Activated CD4-positive, alpha-beta T cell treated with anti-CD3 and anti-CD28 coated beads for 1 hour (primary cell): ENCODE measurements at places on chromosomes 4 and X.

DNA sequence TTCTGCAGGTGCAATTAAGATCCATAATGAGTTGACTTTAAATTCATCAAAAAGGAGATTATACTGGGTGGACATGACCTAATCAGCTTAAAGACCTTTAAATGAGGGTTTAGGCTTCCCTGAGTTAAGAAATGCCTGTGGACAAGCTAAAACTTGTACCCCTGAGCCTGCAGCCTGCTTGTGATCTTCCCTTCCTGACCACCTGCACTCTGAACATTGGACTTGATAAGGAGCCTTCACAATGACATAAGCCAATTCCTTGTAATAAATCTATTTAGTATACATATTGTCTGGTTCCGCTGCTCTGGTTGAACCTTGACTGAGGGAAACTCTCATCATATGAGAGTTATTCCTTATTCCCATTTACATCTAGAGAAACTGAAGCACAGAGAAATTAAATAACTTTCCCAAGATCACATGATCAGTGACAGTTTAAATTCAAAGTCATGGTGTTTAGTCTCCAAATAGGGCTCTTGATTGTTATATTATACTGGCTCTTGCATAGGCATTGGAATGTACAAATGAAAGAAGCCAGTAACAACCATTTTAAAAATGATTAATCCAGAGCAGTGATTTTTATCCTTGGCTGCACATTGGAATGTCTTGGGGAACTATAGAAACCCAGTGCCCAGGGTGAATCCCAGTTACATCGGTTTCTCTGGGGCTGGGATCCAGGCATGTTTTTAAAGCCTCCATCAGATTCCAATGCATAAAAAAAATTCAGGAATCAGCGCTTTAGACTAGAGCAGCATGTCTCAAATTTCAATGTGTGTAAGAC, 136.1 kb downstream of the MSL3 start:
- no peak for DNase-seq

DNA sequence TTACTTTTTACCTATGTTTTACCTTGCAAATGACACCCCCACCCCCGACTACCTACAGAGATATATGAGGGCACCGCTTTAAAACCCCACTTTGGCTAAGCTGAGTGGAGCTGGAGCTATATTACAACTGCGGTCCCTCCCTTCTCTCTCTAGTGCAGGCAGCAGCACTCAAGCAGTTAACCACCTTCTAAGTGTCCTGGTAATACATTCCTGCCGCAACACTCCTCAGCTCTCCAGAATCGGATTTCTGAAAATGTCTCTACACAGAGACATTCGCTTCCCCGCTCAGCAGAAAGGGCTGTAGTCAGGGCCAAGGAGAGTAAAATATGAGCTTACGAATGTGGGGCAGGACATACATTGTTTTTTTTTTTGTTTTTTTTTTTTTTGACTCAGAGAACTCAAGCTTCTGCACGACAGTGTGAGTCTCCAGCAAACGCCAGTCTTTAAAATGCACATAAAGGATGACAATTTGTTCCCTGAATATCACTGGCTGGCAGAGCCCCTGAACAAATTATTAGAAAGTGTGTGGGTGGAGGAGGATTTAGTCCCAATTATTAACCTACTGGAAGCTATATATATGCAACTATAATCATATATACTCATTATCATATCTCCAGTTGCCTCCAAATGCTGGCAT, 287.0 kb upstream of the TET2 start:
- no peak for DNase-seq

- DNase-seq: no peak
Observed at GRCh38 chrX:14670819-14671218, 141.5 kb downstream of the GLRA2 start.

GRCh38 chr4:113522433-113522832, 239.1 kb downstream of the CAMK2D start:
- DNase-seq: no peak

GRCh38 chr4:27364509-27364908, 503.9 kb downstream of the STIM2 start:
- DNase-seq: no peak

DNA sequence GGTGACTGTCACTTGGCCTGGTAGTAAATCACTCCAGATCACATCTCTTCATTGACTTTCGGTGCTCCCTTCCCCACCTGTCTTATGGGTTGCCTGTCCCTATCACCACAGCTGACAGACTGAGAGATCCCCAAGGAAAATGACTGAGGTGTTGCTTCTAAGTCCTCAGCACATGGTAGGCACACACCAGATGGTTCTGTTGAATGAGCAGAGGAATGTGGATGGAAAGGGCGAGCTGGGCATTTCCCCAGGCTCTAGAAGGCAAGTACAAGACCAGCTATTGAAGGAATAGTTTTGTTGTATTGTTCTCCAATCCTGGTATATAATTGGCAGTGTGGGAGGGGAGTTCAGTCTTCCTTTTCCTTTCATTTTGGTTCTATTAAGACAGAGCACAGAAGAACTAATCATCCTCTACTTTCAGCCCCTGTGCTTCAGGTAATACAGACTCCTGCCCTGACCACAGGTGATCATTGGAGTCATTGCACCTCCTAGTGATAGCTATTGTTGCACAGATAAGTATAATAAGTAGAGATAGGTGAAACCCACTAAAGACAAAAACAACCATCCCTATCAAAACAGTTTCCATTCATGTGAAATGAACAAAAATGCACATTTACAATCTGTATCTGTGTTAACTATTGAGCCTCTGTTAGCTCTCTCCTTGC, 158.6 kb downstream of the TRAM1L1 start:
- DNase-seq: no peak

DNA sequence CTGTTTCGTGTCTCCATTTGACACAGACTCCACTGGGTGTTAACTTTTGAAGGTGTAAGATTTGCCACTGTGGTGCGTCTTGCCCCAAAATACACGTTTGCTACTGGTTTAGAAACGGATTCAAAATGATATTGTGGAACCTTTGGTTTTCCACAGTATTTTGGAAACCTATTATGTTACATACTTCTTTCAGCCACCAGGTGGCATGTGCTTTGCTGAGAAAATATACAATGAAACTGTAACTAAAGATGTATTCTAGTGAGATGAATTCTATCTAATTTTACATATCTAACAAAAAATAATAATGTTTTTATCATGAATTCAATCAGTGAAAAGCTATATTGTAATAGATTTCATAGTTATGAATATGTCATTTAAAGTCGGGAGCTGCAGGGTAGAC, 28.4 kb upstream of the SLITRK4 start:
- no peak for DNase-seq

DNA sequence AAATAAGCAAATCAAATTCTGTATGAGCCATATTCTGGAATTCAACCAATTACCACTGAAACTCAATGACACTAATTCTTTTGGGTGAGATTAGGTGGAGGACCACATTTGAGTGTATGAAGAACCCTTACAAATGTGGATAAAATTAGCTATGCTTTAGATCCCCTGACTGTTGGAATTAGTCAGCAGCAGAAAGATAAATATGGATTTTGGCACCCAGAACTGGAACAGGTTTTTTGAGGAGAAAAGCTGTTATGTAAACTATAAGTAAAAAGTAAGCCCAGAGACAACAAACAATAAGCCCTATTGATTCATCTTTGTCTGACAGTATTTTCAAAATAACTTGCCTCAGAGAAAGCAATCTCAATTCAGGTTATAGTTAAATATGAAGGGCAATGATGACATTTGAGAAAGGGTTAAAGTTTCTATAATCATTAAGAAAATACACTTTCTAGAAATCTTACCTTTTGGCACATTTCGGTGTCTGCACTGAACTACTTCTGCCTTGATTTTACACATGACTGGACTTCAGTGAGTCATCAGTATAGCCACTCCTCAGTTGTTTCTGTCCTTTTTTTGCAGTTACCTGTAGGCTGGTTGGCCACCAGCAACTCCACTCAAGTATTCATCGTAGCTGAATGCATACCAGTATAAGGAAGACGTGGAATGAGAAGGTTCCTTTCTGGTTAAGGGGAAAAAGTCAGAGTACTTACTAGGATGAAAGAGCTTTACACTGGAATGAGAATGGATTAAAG, 80.0 kb downstream of the KCTD8 start:
- DNase-seq: no peak

GRCh38 chr4:177232473-177232872, 77.2 kb upstream of the NEIL3 start:
- no peak for DNase-seq

- no peak for DNase-seq
Observed at GRCh38 chr4:108350332-108350731, 181.6 kb upstream of the LEF1 start.

DNA sequence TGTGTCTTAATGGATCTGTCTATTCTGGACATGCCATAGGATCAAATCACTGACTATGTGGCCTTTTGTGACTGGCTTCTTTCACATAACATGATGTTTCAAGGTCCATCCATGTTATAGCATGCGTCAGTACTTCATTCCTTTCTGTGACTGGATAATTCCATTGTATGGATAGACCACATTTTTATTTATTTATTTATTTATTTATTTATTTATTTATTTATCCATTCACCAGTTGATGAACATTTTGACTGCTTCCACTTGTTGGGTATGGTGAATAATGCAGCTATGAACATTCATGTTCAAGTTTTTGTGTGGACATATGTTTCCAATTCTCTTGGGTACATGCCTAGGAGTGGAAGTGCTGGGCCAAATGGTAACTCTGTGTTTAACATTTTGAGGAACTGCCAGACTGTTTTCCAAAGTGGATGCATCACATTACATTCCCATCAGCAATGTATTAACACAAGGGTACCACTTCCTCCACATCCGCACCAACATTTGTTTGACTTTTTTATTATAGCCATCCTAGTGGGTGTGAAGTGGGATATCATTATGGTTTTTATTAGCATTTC, 14.0 kb downstream of the RTL5 start:
- no peak for DNase-seq

- no peak for DNase-seq
Observed at GRCh38 chrX:132795181-132795580, 163.2 kb downstream of the HS6ST2 start.

DNA sequence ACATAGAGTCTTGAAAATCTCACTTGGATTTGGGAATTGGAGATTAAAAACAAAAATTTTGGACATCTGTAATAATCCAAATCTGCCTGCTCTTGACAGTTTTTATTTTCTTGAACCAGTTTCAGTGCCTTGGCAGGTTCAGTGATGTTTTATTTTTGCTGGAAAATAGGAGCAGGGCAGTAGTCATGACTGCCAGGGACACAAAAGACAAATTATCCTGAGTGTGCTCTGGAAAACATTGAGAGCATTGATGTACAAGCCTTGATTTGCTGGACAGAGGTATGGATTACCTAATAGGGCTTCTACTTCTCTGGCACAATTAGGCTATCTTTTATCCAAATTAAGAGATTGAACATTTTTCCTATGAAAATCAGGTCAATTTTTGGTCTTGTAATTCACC, 123.4 kb upstream of the SFRP2 start:
- DNase-seq: no peak

DNA sequence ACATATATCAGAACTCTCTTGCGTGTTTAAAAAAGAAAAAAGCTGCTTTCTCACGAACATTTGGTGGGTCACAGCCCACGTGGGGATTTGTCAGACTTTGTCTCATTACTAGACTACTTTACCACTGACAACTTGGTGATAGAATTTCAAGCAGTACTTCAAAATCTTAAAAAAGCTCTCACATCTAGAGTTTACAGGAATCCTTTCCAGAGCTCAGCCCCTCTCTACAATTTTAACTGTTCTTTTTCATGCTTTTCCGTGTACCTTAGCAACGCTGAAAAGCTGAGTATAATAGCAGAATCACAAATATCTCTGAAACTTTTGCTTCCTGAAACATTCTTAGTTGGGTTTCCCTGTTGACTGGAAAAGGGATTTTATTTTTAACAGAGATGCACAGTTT, 50.2 kb downstream of the SMAD1 start:
- DNase-seq: no peak

DNA sequence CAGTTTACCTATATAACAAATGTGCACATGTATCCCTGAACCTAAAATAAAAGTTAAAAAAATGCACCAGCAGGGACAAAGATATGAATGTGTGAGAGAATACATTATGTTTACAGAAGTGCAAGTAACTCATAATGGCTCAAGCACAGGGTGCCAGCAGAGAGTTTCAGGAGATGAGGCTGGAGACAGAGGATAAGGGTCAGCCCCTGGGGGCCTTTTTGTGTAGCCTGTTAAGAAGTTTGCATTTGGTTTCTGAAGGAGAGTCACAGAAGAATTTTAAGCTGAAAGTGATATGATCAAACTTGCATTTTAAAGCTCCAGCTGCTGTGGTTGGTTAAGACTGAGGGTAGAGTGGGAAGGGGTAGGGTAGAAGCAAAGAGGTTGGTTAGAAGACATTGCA, 48.6 kb upstream of the CAPN6 start:
- DNase-seq: no peak

- DNase-seq: no peak
Observed at GRCh38 chr4:19262467-19262866, 989.2 kb upstream of the SLIT2 start.

DNA sequence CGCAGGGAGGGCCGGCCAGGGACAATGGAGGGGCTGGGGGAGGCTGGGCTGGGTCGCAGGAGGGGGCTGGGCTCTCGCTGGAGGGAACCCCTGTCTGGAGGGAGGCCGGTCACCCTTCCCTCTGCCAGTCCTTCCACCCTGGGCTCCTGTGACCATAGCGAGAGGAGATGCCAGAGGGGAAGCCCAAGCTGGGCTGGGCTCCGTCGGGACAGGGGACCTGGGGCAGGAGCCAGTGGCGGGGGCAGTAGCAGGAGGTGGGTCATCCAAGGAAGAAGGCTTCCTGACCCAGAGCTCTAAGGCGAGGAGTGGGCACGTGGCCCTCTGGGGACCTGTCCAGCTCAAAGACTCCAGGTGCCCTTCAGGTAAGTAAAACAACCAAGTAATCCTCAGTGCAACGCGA, 16.9 kb downstream of the CTAG1B start:
- DNase-seq: no peak

DNA sequence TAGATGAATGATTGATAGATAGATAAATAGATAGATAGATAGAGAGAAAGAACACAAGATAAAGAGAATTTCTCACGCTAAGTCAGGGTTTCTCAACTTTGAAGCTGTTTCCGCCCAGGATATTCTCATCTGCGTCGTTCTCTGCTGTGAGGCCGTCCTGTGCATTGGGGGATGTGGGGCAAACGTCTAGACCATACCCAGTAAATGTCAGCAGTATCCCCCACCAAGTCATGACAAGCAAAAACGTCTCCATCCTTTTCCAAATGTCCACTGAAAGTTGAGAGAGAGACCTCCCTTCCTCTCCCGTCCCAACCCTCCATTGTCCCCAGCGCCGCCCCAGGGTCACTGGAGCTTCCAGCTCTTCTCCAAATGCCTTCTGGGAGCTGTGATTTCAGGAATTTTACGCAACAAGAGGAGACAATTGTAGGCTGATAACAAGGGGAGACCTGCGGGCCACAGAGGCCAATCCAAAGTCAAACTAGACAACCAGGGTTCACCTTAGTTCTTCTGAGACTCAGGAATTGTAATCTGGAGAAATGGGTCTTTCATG, 8.9 kb upstream of the CRLF2 start:
- no peak for DNase-seq

- no peak for DNase-seq
Observed at GRCh38 chr4:160019936-160020335, 917.1 kb downstream of the RAPGEF2 start.
